ENCODE measurements at places on chromosomes 3 and 15. TPM values are rescaled to one million over a fixed set of nuclear protein-coding genes. Genes with fewer than 3 reads are reported as not detected.

Gene ST8SIA2
- 2.0 TPM for total RNA-seq

Gene KLHL24
- total RNA-seq: 249 TPM

GRCh38 chr3:48548729-48549705 is 7.6 kb downstream of the PFKFB4 start:
- DNase-seq: peak; percentile 93

DNA sequence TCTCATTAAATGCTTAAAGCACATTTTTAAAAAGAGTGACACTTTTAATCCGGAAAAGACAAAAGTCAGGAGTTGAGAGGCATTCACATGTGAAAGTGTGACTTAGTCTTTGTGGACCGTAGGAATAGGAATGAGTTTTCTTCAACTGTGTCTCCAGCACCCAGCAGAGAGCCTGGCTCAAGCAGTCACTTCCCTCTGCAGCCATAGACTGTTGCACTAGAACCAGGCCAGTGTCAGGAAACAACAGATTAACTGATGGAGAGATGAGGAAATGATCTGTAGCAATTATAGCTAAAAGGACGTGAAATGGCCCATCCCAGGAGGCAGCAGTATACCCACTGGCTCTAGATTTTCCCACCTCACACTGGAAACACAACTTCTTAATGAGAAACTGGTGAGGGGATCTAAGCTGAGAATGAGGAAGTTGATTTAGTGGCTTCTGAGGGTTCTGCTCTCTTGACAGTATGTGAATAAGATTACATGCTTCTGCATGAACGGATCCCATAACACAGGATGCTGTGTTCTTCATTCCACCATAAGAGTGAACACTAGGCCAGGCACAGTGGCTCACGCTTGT is 19.8 kb downstream of the CFAP92 start:
- no peak for DNase-seq
